ENCODE measurements at places on chromosomes 16 and 17.

DNA sequence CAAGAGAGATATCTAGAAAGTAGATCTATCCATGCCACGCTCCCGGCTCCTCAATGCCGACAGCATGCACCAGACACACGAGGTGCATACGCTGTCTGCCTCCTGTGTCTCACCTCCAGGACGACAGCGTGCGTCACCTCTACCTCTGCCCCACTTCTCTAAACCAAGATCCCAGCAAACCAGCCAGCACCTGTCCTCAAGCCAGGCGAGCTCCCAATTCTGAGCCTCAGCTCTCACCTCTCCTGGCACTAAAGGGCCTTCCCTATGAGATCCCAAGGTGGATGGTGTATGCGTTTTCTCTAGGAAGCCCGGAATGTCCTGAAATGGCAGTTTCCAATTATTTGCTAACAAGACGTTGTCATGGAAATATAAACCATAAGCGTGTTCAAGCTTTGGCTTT lies 36.2 kb upstream of the RCVRN start:
- DNase-seq, result no peak

DNA sequence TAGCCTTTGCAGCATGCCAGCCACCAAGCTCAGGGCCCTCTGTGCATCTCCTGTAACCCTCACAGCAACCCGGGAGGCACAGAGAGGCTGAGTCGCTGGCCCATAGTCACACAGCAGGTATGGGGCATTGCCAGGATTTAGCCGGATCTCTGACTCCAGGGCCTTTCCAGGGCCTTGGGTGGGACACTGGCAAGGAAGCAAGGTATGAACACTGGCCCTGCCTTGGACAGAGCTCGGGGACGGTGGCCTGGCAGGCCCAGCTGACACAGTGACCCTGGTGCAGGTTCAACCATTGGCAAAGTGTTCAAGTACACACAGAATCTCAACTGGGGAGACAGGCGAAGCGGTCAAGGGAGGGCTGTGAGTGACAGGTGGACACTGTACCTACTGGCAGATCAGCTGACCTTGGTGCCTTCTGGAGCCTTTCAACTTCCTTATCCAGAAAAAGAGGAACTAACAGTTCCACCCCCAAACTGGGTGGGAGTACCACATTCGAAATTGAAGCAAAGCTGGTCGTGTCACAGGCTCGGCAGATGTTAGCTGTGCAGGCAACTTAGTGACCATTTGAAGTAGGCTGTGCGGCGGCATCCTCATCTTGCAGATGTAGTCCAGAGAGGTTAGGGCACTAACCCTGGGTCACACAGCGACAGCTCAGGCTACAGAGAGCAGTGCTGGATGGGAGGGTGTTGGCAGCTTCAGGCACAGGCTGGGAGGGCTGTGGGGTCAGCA lies 287.4 kb downstream of the SEC14L1 start:
- no peak for DNase-seq

GRCh38 chr16:81429045-81429521 lies 15.5 kb upstream of the CMIP start:
- DNase-seq, result no peak

DNA sequence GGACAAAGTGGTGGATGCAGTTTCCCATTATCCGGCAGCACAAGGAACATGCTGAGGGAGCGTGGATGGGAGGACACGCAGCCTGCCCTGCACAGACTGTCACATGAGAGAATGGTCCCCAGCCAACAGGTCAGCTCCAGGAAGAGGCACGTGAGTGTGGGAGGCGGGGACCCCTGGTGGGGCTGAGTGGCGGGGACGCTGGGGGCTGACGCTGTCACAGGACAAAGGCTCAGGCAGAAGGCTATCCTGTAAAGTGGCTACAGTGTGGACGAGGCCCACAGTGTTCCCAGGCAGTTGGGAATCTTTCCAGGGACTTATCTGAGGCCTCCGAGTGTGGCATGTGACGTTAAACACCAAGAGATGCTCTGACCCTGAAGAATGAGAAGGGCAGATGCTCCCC lies 30.4 kb downstream of the MBTPS1 start:
- no peak for DNase-seq

- DNase-seq, result no peak
Observed at GRCh38 chr17:28396635-28397239, 9.3 kb downstream of the SLC46A1 start.

DNA sequence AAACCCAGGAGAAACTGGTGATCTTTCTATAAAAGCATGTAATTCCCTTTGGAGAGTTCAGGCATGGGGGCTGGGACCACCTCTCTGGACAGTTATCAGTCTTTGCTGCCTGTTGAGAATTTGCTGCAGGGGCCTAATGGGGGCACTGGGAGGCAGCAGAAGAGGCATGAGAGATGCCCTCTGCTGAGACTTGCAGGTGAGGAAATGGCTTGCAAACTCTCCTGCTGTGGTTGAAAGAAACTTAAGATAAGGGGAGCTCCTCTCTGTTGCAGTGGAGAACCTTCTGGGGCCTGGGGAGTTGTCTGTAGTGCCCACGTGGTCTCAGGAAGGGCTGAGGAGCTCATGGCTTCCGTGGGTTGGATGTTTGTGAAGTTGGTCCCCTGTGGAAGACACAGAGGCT lies 301.1 kb upstream of the FOXF1 start:
- no peak for DNase-seq

DNA sequence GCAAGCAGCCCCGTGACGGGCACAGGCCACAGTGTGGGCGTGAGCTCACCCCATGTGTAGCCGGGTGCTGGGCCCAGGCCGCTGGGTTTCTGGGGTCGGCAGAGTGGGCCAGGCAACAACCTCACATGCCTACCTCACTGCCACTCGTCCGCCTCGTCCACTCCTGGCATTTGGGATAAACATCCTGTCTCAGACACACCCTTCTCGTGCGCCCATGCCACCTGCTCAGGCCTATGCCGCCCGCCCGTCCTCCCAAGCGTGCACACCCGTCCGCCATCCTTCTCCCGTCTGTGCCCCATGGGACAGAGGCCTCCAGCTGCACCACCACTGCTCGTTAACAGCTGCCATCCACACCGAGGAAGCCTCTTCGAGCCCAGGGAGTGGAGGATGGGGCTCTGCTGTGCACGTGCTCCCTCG lies 64.3 kb downstream of the KLHDC4 start:
- DNase-seq, result no peak

DNA sequence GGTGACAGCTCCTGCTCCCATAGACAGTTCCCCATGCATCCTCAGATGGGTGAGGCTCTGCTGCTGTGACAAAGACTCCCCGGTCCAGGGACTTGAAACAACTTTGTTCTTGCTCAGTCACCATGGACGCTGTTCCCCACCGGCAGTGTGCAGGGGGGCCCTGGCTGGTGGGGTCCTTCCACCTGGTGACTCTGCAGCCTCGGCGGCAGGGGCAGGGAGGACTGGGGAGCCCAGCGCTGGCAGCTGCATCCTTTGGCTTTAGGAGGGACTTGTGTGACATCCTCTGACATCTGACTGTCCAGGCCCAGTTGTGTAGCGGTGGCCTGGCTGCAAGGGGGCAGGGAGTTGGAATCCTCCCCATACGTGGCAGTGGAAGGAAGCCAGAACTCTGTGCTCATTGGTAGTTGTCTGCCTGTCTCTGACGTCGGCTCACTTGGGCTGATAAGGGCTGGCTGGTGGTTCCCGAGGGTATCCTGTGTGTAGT lies 107.3 kb downstream of the CMIP start:
- no peak for DNase-seq

DNA sequence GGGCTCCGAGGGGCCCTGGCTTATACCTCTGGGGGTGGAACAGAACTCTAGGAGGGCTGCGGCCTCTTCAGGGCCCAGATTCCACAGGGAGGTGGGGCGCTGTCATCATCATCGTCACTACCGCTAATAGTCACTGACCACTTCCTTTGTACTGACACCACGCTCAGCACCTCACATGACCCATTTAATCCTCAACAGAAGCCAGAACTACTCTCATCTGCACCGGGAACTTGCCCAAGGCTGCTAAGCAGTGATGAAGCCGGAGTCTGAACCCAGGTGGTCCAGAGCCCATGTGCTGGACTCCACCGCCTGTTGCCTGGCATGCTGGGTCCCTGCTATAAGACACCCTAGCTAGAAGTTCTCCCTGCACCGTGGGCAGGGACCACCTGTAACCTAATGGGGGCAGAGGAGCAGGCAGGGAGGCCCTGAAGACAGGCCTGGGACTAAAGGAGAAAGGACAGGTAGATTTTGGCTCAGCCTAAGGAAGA lies 12.0 kb downstream of the UNC13D start:
- DNase-seq, result no peak

DNA sequence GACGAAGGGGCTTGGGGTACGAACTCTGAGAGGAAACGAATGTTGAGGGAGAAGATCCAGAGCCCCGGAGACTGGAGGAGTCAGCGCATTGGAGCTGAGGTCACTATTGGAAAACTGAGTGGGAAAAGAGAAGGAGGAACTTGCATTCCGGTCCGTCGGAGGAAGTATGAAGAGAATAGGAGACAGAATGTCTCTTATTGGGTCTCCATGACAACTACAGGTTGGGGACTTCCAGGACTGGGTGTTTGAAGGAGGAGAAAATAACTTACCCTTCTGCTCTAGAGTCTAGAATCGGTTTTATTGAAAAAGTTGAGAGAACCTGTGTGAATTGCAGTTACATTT lies 537 bp downstream of the GOSR1 start:
- no peak for DNase-seq

- DNase-seq, result no peak
Observed at GRCh38 chr17:77076124-77076830, 64.5 kb upstream of the SEC14L1 start.

- DNase-seq, result no peak
Observed at GRCh38 chr17:53133876-53134275, 688.9 kb upstream of the KIF2B start.

DNA sequence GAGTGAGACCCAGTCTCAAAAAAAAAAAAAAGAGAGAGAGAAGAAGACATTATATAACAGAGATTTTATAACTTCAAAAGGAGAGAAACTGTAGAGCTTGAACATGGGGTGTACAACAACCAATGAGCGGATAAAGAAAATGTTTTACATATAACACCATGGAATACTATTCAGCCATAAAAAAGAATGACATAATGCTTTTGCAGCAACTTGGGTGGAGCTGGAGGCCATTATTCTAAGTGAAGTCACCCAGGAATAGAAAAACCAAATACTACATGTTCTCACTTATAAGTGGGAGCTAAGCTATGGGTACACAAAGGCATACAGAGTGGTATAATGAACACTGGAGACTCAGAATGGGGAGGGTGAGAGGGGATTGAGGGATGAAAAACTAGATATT lies 61.1 kb downstream of the CHD9NB start:
- DNase-seq, result no peak

DNA sequence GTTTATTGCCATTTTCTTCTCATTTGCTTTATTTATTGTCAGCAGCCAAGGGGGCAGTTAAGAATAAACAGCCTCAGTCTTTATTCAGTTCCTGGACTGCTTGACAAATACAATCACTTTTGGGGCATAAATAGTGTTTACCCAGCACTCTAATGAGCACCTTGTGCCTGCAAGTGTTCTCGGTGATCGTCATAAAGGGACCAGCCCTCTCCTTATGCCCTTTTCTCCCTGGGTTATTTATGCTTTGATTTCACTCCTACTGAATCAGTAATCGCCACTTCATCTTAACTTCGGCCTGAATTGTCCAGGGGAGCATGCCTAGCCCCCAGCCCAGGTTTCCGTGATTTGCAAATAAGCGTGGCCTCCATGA lies 55.7 kb upstream of the CACNG5 start:
- no peak for DNase-seq

DNA sequence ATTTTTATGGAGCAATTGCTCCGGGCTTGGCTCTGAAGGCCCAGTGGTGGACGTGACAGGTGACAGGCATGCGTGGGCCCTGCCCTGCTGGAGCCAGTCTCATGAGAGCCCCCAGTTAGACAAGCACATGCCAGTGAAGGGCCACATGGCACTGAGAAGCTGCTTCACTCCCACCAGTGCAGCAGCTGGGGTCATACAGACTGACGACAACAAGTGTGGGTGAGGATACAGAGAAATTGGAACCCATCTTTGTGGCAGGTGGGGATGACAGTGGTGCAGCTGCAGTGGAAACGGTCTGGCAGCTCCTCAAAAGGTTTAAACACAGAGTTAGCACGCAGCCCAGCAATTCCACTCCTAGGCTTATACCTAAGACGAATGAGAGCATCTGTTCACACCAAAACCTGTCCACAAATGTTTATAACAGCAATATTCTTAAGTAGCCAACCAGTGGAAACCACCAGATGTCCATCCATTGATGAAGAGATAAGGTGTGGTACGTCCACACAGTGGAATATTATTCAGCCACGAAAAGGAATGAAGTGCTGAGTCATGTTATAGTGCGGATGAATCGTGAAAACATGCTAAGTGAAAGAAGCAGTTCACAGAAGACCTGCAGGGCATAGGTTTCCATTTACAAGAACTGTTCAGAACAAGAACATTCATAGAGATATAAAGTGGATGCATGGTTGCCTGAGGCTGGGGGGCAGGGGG lies 12.5 kb upstream of the CIBAR2 start:
- no peak for DNase-seq

DNA sequence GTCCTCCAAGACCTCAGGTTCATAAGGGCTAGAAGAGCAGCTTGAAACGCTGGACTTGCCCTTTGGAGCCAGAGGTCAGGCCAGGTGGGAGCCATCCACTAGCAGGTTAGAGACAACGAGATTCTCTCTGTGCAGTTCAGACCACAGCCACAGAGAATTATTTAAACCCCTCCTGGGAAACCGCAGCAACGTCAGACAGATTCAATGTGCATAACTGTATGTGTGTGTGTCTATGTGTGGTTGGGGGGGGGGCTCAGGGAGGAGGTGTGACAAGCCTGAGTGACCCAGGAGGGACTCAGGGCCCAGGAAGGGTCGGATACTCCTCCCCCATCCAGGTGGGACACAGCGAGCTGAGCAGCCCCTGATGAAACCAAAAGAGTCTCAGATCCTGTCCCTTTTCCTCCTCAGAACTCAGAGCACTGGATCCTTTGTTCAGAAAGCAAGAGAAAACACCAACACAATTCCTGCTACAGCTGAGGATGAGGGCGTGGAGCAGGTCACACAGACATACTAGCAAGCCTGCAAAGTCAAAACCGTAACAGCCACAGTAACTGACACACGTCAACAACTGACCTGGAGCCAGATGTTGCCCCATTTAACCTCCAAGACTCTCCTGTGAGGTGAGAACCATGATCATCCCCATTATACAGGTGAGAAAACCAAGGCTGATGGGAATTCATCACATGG lies 66.8 kb downstream of the XYLT1 start:
- DNase-seq, result no peak

GRCh38 chr17:40333781-40334448 lies 24.9 kb downstream of the RARA start:
- no peak for DNase-seq

- no peak for DNase-seq
Observed at GRCh38 chr16:64615630-64616280, 506.1 kb downstream of the CDH11 start.

Data from progenitor cell of endocrine pancreas (in vitro differentiated cells).